LNCaP clone FGC (cell line): ENCODE measurements at places on chromosomes 1 and 21.

- no peak for DNase-seq
Measured at GRCh38 chr1:90210633-90211491, 216.0 kb downstream of the ZNF326 start.

- DNase-seq: no peak
Measured at GRCh38 chr1:202628646-202629215, 81.5 kb downstream of the SYT2 start.

GRCh38 chr21:27300770-27301169, 333.9 kb upstream of the ADAMTS5 start:
- DNase-seq: no peak

DNA sequence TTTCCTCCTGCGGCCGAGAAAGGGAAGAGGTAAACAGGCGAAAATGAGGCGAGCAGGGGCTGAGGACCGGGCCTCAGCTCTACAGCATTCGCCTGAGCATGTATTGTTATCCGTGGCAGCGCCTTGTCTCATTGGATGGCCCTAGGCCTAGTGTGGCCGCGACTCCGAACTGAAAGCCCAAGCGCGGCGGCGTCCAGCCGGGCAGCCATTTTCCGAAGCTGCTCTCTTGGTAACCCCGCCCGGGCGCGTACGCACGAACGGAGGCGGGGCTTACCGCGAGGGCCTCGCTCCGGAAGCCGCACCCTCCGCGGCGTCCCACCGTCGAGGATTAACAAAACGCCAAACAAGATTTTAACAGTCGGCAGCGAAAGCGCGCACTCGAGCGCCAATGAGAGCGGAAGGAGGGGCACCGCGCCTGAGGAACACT, 797 bp upstream of the USP1 start:
- DNase-seq: no peak

GRCh38 chr1:43554444-43554992, 23.8 kb downstream of the PTPRF start:
- no peak for DNase-seq

DNA sequence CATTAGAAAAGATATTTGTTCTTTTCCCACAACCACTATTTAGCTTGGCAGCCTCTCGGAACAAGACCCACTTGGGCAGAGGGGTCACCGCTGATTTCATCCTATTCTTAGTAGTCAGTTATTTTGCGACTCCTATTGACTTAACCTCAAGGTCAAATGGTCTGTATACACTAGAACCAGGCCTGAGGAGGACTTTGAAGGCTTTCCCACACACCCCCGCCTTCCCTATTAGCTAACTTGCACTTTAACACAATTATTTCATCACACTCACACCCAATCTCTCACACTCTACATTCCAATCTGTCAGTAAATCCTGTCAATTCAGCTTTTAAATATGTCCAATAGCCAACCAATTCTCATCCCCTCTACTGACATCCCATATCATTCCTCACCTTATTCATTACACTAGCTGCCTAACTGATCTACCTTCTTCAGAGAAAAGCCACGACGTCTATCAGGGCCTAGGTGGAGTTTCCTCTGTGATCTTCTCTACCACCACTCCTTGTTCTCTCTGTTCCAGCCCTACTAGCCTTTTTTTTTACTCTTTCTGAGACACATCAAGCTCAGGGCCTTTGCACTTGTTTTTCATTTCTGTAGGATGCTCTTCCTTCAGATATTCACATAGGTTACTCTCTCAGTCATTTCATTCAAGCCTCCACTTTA, 1.0 kb upstream of the NIBAN1 start:
- no peak for DNase-seq

- DNase-seq: no peak
Measured at GRCh38 chr1:30460661-30461060, 262.7 kb downstream of the MATN1 start.

- DNase-seq: no peak
Measured at GRCh38 chr1:119975006-119975405, 78.7 kb upstream of the ADAM30 start.

DNA sequence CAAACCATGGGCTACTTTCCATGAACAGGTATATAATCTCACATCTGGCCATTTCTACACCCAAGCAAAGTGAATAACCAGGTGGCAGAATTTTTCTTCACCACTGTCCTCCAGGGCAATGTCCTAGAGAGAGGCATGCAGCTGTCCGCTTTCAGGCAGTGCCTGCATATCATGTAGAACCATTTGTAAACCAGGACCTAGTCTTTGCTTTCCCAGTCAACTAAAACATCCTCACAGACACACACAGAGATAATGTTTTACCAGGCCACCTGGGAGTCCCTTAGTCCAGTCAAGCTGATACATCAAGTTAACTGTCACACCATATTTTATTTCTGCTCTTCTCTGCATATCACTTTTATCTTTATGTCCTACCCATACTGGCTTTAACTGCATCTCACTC, 26.2 kb downstream of the TNFSF18 start:
- DNase-seq: no peak

DNA sequence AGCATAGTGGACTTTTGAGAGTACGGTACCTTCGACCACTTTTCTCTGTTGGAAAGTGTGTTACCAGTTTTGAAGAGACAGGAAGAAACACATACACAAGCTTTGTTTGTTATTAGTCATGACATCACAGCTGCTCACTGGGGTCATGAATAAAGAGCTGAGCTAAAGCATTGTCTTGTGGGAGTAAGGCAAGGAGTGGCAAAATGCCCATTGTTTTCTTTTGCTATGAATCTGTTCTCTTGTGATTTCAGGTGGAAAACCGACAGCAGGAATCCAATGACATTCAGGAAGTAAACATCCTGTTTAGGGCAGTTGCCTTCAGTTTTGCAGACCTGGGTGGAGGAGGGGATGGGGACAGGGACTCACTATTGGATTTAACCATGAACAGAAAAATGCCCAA, 66.2 kb downstream of the RGL1 start:
- peak; percentile 67 for DNase-seq

DNA sequence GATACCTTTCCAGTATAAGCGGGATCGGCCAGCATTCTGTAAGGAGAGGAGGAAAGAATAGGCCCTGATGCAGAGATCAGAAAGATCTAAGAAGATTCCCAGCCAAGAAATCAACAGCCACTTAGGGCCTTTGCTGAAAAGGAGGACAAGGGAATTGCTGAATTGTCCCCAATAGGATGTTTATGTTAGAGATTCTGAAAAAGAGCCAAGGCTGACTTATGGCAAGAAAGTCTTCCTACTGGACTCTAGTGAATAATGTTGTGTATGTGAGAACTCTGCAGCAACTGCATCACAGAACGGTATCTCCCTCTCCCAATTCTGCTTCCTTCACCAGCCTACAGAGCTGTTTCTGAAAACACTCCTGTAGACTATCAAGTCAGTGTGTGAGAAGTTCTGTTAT, 298.0 kb upstream of the CXADR start:
- DNase-seq: no peak

- no peak for DNase-seq
Measured at GRCh38 chr1:111643696-111644095, 24.1 kb downstream of the RAP1A start.

DNA sequence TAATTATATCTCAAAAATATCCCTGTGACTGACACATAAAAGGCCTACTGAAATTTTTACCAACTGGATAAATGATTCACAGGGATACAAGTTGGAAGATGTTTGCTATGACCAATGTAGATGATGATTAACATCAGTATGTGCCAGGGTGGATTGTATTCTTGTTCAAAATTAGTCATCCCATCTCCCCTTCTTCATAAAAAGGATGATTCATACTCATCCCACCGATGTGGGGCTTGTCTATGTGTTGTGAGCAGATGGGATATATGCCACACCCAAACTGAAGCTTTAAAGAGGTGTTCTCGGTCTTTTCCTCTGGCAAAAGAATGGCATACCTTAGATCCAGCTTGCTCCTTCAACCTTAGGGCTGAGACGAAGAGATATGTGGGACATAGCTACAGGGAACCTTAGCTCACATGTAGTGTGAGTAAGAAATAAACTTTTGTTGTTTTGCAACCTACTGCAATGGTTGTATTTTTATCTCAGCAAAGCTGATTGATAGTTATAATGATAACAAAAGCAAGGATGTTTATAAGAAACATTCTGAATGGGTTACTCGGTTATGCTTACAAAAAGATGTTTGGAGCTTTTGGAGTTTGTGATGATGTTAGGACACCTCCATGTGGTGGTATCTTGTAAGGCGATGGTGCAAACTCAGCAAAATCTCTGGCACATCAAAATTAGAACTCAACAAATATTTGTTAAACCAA, 29.4 kb downstream of the SPATA17 start:
- peak; percentile 25 for DNase-seq

- DNase-seq: no peak
Measured at GRCh38 chr1:224458296-224458695, 23.7 kb upstream of the WDR26 start.

GRCh38 chr1:230691615-230692014, 22.3 kb downstream of the AGT start:
- DNase-seq: no peak

- DNase-seq: peak; percentile 13
Measured at GRCh38 chr1:52368383-52369172, 2.6 kb upstream of the CC2D1B start.

- no peak for DNase-seq
Measured at GRCh38 chr1:211347077-211347844, 20.6 kb downstream of the TRAF5 start.

- no peak for DNase-seq
Measured at GRCh38 chr1:230430499-230430898, 4.4 kb upstream of the PGBD5 start.

DNA sequence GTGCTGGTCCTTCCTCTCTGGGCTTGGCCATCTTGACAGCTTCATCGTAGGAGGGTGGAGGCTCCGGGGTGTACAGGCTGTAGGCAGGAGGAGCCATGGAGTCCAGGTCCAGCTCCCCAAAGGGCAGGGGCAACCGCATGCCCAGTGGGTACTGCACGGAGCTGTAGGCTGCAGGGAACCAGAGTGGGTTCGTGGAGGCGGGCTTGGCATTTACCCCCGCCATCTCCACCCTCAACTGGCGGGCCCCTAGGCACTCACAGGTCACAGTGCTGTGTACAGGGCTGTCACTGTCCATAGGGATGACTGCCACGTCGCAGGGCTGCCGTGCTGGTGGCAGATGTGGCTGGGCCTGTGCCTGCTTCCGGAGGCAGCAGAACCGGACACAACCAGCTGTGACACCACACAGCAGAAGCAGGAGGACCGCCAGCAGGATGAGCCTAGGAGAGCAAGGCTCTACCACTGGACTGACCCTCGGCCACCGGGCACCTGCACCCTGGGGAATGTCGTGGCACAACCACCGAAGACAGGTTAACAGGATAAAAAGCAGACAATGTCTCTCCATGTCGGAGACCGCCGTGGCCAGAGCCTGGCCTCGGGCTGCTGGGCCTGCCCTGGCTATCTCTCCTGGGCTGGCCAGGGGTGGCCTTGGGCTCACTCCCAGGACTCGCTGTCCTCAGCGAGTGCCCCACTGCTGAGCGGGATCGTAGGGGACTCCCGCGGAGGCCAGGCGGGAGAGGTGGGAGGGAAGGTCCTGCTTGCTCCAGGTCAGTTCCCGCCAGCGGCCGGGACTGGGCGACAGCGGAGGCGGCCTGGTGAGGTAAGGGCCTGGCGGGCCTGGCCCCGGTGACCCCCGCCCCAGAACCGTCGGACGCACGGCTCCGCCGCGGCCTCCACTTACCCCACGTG, 831 bp downstream of the TMEM52 start:
- no peak for DNase-seq

DNA sequence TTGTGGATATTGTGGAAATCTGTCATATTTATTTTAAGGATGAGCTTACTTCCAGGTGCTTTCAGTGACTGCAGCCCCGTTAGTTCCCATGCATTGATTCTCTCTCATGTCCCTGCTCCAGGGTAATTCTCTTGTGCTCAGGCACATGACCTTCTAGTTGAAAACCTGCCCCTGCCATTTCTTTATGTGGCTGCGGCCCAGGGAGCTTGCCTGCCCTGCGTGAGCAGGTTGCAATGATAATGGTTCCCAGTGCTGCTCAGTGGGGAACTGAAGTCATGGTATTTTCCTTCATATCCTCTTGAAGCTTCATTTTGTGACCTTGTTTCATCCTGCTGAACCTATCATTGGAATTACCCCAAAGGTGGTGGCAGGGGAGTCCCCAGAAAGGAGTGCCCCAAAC, 229.8 kb downstream of the DISC1 start:
- no peak for DNase-seq

- no peak for DNase-seq
Measured at GRCh38 chr1:241007668-241008067, 349.3 kb downstream of the RGS7 start.

GRCh38 chr1:25804244-25804963, 4.4 kb downstream of the SELENON start:
- DNase-seq: no peak

- no peak for DNase-seq
Measured at GRCh38 chr1:14845851-14846250, 247.4 kb downstream of the KAZN start.

DNA sequence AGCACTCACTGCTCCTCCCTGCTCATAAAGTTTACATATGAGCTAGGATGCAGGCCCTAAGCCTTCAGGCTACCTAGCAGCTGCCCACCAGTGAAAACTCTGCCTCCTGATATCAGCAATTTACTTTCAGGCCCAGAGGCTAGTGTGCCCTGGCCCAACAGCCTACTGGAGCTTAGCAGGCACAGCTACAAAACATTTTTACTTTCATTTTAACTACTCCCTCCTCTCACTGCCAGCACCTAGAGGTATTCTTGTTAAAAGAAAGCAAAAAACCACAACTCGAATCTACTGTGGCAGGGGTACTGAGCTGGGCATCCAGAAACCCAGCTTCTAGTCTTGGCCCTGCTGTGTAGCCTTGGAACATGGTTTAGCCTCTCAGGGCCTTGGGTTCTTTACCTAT, 5.8 kb upstream of the LORICRIN start:
- no peak for DNase-seq

DNA sequence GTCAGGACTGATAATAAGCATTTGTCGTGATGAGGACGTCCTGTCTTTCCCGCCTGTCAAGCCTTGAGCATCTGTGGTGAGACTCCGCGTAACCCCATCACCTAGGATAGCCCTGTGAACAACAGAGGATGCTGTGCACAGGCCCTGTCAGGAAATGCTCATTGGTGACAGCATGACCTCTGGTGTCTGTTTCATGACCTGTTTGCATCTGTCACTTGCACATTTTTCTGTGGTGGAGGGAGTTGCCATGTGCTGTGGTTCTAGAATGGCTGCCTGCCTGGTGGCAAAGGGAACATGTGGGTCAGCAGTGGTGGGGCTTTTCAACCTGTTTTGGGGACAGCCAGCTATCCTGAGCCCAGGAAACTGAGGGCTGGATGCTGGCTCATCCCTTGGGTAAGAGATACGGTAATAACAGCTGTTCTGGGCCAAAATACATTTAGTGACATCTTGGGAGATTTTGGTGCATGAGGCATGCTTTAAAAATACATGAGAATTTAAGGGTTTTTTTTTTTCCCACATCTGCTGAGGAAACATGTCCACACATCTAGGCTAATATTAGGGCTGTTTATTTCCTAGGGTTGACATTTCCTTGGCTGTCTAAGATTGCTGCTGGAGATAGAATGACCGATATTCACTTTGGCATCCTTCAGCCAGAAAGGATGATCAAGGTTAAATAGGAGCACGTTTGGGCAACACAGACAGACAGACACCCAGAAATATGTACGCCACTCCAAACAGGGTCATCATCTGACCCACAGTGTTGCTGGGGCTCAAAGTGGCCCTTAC, 52.9 kb downstream of the KCNC4 start:
- DNase-seq: no peak
